ENCODE measurements at places on chromosomes 16 and 17.
A peak's percentile ranks its signal among the peaks of the same experiment; 100 is the strongest.

DNA sequence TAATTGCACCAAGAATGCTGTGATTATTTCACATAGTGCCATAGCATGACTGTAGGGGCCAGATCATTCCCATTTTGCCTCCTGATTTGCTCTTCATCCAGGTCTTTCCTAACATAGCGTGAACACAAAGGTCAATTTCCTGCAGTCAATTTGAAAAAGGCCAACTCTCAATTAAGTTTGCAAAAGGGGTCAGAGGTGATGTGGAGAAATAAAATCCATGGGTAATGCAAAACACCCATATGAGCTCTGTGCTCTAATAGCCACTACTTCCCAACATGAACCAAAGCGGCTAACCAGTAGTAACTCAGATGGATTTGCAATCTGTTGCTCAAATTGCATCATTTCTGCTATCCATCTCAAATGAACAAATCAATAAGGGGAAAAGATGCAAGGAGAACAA is 275.5 kb upstream of the SOX9 start:
- H3K36me3 ChIP-seq: no peaks in the 10 kb centered on the region
- H3K4me3 ChIP-seq: no peak overlapping the region
- no peak for DNase-seq

GRCh38 chr17:65395924-65396323 is 165.5 kb downstream of the AXIN2 start:
- H3K4me1 ChIP-seq: no peaks in the 10 kb centered on the region
- H3K4me3 ChIP-seq: no peak overlapping the region
- no peaks in the 10 kb centered on the region for H3K36me3 ChIP-seq
- peaks cover 29% of the 10 kb centered on the region for H3K27me3 ChIP-seq
- no peak for DNase-seq

DNA sequence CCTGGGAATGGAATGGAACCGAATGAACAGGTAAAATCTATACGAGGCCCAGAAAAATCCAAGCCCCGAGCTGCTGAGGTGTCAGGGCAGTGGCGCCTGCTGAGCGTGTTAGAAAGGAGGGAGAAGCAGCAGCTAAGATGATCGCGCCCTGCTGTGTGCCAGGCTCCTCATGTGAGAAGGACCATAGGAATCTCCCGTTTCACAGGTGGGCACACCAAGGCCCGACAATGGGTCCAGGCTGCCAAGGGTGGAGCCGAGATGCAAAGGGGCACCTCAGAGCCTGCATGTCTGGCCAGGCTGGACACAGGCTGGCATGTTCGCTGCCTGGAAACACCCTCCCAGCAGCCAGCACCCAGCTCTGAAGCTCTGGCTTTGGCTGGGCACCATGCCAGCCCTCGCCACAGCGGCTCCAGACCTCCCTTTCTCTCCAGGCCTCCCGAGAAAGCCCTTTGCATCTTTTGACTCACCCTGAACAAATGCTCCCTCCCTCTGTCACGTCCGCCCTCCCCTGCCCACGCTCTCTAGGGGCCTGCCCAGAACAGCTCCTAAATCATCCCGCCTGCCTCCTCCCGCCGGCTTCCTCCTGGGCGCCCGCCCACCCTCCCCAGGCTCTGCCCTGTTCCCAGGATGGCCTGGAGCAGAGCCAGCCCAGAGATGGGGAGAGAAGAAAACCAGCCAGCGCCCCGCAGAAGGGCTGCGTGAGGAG is 217.8 kb upstream of the GSE1 start:
- H3K4me3 ChIP-seq: no peak overlapping the region
- peak; percentile 92 for DNase-seq
- no peaks in the 10 kb centered on the region for H3K36me3 ChIP-seq
- peaks cover 49% of the 10 kb centered on the region for H3K4me1 ChIP-seq
- peak overlapping the region; percentile 90 for H3K27ac ChIP-seq

- H3K27me3 ChIP-seq: no peaks in the 10 kb centered on the region
- H3K4me3 ChIP-seq: no peak overlapping the region
- peaks cover 22% of the 10 kb centered on the region for H3K4me1 ChIP-seq
- no peak overlapping the region for H3K27ac ChIP-seq
- H3K36me3 ChIP-seq: peaks cover 17% of the 10 kb centered on the region
Observed at GRCh38 chr17:2386400-2387085, 14.3 kb downstream of the MNT start.

DNA sequence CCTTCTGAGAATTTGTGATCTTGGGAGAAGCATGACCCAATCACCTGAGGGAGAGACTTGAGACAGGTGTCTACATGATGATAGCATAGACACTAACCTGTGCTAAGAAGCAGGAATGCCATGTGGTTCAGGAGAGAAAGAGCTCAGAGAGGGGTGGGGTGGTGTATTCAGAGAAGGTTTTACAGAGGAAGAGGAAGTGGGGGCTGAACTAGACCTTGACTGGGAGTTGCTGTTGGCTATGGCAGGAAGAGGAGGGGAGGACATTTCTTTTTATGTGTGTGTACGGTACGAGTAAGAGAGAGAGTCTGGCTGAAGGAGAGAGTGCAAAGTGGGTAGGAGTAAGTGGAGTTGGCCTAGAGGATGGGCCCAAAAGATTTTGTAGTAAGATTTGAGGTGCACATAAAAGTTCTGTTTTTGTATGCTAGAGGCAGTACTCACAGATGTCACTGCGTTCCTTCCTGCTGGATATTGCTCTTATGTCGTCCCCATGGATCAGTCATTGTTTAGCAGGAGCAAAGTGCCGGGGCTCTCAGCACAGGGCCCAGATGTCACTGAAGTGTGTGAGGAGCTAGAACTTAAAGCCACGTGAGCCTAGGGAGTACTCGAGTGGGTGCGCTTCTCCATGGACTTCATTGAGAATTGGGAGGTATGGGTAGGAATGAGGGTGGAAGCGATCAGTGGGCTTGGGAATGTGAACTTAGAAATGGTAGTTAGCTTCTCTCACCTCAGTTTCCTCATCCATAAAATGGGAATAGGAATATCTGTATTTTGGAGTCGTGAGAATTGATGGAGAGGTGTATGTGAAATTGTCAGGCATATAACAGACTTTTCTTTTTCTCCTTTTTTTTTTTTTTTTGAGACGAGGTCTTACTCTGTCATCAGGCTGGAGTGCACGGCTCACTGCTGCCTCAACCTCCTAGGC is 22.1 kb downstream of the SLC7A6 start:
- no peaks in the 10 kb centered on the region for H3K27me3 ChIP-seq
- H3K4me3 ChIP-seq: no peak overlapping the region
- no peak for DNase-seq
- H3K36me3 ChIP-seq: peaks cover 35% of the 10 kb centered on the region
- no peak overlapping the region for H3K27ac ChIP-seq
